ENCODE measurements at places on chromosomes 5 and 9.
A peak's percentile ranks its signal among the peaks of the same experiment; 100 is the strongest.

GRCh38 chr5:68727931-68728330, 365.9 kb upstream of the SLC30A5 start:
- no peak for DNase-seq

GRCh38 chr5:172076761-172077244, 70.4 kb upstream of the FBXW11 start:
- peak; percentile 68 for DNase-seq

- DNase-seq = peak; percentile 38
These were observed 560.8 kb downstream of the BNC2 start for GRCh38 chr9:16309469-16310271.

DNA sequence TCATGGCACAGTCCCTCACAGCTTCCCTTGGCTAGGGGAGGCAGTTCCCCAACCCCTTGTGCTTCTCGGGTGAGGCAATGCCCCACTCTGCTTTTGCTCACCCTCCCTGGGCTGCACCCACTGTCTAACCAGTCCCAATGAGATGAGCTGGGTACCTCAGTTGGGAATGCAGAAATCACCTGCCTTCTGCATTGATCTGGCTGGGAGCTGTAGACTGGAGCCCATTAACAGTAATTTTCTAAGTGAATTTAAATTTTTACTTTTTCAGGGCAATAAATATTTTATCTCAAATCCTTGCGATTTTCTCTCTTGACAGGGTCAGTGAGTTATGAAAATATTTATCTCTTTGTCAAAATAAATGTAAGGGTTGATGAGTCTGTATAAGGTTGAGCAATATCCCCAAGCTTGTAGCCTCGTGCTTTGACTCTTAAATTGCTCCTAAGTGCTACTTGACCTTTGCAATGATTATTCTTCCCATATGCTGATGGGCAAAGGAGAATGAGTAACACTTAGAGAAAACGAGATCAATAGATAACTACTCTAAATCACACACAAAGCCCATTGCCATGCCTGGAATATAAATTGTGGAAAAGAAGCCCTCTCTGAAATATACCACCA, 82.1 kb upstream of the MOCS2 start:
- no peak for DNase-seq

DNA sequence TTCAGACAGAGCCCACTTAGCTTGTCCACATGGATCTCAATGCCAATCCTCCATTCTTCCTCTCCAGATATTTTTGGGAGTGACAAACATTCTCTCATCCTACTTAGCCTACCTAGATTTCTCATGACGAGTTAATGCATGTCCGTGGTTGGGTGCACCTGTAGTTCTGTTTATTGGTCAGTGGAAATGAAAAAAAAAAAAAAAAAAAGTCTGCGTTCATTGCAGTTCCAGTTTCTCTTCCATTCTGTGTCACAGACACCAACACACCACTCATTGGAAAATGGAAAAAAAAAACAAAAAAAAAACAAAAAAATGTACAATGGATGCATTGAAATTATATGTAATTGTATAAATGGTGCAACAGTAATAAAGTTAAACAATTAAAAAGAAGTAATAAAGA, 59.0 kb downstream of the BASP1 start:
- DNase-seq = no peak

DNA sequence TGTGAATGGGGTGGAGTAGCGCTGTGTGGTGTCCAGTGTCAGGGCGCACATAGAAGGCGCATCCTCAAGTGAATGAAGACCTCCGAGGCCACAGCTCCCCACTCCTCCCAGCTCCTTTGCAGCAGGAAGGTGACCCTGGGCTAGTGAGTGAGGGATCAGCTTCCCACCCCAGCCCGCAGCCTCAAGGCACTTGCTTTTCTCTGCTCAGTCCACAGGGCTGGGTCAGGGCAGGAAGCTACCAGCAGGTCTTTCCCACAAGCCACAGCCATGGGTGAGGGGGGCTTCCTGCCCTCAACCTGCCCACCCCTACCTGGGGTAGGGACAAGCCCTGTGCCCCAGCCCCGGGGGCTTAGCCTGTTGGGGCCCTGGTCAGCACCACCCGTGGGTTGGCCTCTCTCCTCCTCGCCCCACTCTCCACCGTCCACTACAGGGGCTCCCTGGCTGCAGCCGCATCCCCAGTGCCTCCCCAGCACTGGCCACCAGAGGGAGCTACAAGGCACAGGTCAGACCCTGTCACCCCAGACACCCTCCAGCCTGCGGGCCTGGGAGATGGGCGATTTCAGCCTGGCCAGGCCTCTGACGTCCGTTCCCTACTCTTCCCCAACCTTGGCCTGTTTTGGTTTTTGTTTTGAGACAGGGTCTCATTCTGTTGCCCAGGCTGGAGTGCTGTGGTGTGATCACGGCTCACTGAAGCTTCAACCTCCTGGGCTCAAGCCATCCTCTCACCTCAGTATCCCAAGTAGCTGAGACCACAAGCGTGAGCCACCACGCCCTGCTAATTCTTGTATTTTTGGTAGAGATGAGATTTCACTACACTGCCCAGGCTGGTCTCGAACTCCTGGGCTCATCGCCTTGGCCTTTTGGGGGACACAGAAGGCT, 1.3 kb upstream of the ABCA2 start:
- DNase-seq = peak; percentile 25

DNA sequence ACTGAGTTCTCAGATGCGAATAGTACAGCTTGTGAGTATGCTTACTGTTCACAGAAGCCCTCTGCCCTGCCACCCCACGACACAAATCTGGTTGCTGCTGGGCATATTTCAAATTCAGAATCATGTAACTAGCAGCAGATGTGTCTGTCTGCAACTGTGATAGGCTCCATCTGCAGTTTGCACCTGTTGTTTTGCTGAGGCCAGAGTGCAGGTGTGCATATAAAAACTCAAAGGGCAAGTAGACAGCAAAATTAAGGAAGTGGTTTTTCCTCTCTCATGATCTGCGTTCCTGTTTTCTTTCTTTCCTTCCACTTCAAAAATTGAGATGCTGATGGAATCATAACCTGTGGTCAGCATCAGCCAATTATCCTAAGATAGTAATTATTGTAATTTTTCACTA, 1000.5 kb downstream of the PTPRD start:
- no peak for DNase-seq

DNA sequence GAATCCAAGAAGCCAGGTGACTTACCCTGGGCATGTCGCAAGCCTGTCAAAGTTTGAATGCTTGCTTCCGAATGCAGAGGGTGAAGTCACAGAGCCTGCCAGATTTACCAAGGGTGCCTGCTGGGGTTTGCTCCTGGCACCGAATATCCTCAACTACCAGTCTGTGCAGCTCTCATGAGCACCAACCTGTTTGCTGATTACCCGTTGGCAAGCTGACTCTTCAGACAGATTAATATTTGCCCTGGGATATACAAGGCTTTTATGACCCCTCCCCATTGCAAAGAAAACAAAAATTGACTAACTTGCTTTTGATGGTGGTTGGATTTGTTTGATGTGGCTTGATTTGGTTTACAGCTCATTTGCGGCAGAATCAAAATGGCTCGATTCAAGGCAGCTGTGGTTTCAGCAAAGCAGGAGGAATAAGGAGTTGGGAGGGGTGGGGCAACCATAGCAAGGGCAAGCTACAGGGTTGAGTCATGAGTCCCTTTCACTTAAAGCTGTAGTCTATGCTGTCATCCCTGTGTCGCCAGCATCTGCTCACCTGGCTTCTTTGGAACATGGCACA, 82.3 kb upstream of the AGXT2 start:
- DNase-seq = peak; percentile 68

GRCh38 chr9:97705354-97705950, 8.3 kb upstream of the XPA start:
- no peak for DNase-seq

DNA sequence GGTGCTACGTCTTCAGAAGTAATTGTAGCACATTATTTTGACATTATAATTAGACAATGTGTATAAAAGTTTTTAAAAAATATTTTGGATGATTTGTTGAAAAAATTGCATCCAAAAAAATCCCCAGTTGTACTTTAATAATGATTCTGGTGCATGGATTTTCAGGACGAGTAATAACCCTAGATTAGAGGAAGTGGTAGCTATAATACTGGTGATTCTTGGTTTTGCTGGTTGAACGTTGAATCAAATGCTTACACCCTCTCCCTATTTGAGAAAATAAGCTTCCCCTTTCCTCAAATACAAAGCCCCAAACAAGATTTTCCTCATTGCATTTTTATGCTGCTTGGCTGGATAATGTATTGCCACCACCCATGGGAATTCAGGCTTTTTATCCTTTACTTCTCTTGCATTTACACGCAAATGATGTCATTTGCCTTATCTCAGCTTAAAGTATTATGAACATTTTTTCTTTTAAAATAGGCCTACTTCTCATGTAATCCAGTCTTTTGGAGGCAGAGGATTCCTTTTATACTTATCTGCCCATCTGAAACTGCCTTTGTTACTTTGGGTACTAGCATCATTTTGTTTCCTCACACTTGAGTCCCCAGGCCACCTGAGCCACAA, 86.3 kb downstream of the UBE2R2 start:
- DNase-seq = no peak

- no peak for DNase-seq
These were observed 101.5 kb upstream of the GPBP1 start for GRCh38 chr5:57072218-57072892.

GRCh38 chr9:3586066-3586465, 60.3 kb upstream of the RFX3 start:
- no peak for DNase-seq

DNA sequence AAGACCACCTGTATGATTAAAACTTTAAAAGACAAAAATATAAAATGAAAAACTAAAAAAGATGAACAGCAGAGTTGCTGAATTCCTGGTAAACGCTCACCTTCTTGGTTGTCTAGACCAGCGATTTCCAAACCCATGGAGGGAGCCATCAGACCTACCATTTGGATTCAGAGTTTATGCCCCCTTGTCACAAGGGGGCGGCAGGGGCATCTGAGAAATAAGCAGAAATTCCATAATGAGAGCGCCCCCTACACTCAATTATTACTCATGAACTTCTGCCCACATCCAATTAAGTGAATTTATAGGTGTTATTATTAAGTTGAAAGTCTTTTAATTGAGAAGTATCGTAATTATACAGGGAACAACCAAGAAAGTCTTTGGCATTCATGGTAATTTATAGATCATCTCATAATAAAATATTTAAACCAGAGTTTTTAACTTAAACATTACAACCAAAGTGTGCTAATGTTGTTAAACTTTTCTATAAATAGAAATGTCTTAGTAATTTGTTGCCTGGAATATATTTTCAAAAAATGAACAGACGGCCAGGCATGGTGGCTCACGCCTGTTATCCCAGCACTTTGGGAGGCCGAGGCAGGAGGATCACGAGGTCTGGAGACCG, 35.2 kb upstream of the SPATA31C2 start:
- DNase-seq = peak; percentile 77

GRCh38 chr9:124659099-124659659, 111.9 kb downstream of the NR6A1 start:
- peak; percentile 99 for DNase-seq

Measured in fibroblast of skin of right quadriceps (primary cell).